ENCODE measurements at places on chromosomes 13 and 19.

DNA sequence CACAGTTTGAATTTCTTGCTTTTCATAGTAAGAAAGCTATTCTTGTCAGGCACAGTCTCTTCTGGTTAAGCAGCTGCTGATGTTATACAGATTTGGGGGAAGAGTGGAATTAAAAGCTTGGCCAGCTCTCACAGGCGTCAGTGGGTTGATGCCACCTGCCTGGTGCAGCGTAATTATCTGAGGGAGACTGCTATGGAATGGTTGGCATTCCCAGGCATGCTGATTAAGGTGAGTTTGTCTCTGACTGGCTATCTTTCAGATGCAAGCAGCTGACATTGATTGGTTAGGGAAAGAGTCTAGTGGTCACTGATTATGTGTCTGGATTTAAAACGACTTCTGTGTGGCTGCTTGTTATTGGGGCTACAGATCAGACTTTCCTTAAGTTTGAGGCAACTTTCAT is 948.4 kb downstream of the UQCRFS1 start:
- no peak for DNase-seq

GRCh38 chr19:4705413-4706131 is 18.1 kb downstream of the DPP9 start:
- DNase-seq, result no peak

- no peak for DNase-seq
Observed at GRCh38 chr13:69124996-69125395, 982.6 kb upstream of the ATXN8OS start.

- no peak for DNase-seq
Observed at GRCh38 chr19:15368798-15369593, 10.6 kb downstream of the AKAP8 start.

DNA sequence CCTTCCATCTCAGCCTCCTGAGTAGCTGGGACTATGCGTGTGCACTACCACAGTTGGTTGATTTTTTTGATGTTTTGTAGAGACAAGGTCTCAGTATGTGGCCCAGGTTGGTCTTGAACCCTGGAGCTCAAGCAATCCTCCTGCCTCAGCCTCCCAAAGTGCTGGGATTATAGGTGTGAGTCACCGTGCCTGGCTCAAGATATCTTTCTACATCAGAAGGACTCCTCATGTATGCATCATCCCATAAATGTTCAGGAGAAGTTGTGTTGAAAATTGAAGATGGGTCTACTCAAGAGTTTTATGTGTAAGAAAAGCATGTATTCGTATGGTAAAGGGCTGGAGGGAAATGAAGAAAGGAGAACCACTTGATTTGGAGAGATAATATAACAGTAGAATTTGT is 71.8 kb upstream of the STK24 start:
- DNase-seq, result no peak

- no peak for DNase-seq
Observed at GRCh38 chr19:46357846-46358583, 11.1 kb downstream of the PPP5C start.

DNA sequence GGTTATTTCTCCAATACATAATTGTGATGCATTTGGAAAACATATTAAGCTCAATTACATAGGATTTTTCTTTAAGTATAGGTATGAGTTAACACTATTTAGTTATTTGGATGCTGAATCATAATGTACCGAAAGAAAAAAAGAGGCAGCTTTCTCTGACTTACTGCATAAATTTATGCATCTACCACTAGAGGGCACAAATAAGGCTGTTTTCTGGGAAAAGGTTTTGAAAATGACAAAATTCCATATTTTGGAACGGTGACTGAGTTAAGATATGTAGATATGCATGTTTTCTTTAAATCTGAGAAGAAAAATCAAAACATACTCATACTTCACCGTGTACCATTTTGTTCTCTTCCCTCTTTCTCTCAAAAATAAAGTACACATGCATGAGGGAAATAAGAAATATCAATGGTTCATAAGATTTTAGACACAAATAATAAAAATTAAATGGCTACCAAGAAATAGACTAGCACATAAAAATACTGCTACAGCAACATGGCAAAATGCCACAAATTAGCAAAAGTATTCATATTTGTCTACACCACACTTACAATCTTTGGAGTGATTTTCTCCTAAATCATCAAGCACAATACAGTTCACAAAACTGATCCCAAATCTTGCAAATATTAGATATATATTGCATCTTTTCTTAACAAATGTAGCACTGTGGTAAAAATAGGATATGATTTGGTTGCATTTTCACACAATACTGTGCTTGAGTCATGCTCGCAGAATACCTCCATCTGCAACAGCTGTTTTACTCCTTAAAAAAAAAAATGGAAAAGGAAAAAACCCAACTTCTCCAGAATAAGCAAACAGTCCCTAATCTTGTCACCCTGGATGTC is 260.0 kb downstream of the FGF14 start:
- DNase-seq, result no peak

- DNase-seq, result no peak
Observed at GRCh38 chr13:111319521-111319920, 921 bp upstream of the TEX29 start.

DNA sequence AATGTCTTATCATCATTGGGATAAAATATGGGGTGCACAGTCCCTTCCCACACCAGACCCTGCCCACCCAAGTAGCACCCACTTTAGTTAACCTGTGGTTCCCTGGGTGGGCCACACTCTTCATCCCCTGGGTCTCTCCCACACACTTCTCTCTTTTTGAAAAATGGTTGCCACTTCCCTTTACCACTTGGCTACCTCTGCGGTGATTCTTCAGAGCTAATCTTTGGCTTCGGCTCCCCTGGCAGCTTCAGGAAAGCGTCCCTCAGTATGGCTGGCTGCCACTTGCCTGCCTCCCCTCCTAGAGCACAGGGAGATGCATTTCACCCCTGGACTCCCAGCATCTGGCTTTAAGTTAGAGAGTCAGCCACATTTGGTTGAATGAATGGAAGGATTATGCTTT is 18.2 kb downstream of the CCNA1 start:
- DNase-seq, result no peak

DNA sequence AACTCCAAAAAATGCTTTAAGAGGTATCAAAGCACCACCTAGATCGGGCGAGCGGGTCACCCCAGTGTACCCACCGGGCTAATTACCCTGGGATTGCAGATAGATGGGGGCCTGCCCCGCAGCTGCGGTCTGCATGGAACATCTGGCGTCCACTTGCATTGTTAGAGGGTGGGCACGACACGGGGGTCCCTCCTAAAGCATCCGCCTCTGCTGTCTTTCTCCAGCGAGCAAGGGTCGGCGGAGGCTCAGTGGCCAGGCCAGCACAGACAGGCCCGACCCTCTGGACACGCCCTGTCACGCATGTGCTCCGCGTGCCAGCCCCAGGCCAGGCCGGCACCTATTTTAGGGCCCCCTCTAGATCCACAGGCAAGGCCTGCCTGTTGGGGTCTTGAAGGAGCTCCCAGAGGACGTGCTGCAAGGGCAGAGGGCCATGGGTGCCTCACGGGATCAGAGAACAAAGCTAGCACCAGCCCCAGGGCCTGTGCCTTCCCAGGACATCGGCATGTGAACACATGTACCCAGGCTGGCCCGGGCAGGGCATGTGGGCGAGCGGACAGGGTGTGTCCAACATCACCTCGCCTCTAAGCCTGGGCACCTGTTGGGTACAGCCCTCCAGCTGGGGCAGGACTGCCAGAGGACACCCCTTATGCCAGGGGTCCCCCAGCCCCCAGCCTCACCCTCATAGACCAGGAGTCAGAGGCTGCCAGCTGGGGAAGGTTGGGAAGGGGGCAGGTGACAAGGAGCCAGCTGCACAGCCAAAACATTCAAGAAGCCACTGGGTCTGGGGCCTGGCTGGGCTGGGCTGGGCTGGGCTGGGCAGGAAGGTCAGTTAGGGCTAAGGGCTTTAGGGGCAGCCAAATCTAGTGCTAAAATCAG is 35.6 kb upstream of the NANOS3 start:
- DNase-seq, result no peak

GRCh38 chr13:35957241-35957731 is 173.9 kb downstream of the DCLK1 start:
- DNase-seq, result no peak

DNA sequence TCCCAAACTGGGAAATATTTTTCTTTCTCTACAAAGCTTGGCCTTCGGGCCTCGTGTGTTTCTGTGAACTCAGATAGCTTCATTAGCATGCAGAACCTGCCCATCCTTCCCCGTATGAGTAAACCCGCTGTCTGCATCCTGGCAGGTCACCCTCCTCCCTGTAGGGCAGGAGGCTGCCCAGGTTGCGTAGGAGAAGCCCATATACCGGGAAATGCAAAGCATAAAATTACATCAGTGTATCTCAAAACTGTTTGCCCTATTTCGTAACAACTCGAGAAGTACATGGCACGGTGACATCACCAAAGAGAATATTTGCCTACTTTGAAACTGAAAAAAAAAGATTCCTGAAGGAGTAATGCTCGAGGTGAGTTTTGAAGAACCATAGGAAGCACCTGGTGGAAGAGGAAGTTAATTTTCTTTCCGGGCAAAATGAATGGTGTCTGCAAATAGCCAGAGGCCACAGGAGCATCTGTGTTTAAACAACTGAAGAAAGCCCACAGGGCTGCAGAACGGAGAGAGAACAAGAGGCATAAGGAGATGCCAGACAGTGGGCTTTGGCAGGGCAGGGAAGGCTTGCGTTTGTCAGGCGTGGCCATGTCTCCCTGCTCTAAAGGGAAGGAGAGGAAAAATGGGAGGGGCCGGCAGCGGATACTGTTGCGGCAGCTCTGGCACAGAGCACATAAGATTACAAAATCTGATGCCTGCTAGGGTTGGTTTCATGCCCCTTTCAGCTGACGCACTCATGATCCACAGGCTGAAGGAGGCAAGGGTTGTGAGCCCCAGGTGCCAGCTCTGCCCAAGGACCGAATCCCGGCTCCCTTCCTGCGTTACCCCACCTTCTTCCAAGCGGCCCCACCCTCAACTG is 81.4 kb downstream of the IRS2 start:
- DNase-seq, result no peak

GRCh38 chr19:17847538-17848366 is at the start of gene JAK3:
JAK3 (minus strand) TSS chr19:17847982; CDS start chr19:17844417, 3,565 bp downstream.
- peak; percentile 90 for DNase-seq

GRCh38 chr13:43915451-43915850 is 35.7 kb downstream of the LACC1 start:
- DNase-seq, result no peak

DNA sequence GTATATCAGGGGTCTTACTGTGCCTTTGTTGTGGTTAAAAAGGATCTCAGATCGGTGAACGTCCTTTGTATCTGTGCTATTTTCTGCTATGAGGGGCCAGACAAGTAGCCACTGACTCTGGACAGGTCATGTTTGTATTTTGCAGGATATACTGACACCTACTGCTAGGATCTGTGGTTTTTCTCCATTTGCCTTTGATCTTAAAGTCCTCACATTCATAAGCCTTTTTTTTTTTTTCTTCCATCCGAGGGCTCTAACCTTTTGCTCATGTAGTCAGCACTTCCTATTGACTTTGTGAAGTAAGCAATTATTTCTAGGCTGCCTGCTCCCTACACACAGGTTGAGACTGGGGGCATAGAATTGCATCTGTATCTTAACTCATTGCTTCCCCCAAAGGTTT is 106.2 kb downstream of the SLITRK5 start:
- DNase-seq, result no peak

DNA sequence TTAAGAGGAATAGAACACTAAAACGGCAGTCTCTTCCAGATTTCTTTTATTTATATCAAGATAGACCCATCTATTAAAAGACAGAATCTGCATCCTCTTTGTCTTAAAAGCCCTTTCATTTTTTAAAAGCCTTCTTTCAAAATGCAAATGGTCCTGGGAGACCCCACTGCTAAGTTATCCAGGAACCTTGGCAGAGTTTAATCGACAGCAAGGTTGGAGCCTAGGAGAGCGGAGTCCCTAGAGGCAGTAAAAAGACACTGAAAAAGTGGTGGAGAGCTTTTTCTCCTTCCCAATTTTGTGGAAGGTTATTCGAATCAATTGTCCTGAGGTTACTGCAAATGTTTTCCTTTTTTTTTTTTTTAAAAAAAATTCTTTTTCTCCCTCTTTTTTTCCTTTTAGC is 294.7 kb downstream of the NALCN start:
- no peak for DNase-seq

DNA sequence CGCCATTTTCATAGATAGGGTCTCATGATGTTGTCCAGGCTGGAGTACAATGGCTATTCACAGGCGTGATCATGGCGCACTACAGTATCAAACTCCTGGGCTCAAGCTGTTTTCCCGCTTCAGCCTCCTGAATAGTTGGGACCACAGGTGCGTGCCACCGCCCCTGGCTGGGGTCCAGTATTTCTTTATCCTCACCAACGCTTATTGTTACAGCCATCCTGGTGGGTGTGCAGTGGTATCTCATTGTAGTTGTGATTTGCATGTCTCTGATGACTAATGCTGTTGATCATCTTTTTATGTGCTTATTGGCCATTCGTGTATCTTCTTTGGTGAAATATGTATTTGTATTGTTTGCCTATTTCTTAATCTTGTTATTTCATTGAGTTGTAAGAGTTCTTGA is 49.0 kb downstream of the SIPA1L3 start:
- DNase-seq, result no peak

- DNase-seq, result no peak
Observed at GRCh38 chr19:18650021-18650390, 13.2 kb downstream of the KLHL26 start.

DNA sequence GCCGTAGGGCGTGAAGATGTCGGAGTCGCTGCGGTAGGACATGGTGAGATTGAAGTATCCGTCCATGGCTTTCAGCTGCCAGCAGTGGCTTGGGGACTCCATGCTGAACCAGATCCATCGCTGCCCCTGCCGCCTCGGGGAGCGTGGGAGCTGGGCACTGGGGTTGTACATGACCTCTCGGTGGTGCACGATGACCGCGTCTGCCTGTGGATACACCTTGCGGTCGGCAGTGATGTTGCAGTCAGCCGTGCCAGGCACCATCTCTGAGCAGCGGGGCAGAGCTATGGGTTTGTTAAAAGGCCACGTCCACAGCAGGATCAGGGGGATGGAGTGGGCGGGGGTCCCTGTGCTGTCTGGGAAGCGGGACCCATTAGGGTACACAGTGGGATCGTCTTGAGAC is 7.4 kb downstream of the FUT6 start:
- DNase-seq, result no peak

- no peak for DNase-seq
Observed at GRCh38 chr13:98664047-98664446, 87.1 kb upstream of the STK24 start.

DNA sequence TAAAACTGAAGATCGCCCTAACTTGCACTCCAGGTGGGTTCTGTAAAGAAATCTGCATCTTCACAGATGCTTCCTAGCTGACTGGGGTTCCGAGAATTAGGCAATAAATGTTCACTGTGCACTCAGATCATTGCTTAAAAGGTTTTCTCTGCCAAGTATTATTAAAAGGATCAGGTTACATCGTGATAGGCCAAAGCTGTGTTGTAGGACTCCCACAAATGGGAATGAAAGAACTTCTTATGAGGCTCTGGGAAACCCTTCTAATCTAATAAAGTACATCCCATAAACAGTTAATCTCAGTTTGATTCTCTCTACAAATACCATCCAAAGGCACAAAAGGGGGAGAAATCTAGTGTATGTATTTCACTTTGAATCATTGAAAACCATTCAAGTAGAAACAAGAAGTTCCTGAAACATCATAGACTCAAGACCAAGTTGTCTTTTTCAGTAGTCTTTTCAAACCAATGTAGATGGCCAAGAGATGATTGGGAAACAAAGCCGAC is 7.1 kb upstream of the POU4F1 start:
- no peak for DNase-seq

Measured in H1 (cell line).